GDM1 (cell line): ENCODE measurements at places on chromosomes 7 and 10.

DNA sequence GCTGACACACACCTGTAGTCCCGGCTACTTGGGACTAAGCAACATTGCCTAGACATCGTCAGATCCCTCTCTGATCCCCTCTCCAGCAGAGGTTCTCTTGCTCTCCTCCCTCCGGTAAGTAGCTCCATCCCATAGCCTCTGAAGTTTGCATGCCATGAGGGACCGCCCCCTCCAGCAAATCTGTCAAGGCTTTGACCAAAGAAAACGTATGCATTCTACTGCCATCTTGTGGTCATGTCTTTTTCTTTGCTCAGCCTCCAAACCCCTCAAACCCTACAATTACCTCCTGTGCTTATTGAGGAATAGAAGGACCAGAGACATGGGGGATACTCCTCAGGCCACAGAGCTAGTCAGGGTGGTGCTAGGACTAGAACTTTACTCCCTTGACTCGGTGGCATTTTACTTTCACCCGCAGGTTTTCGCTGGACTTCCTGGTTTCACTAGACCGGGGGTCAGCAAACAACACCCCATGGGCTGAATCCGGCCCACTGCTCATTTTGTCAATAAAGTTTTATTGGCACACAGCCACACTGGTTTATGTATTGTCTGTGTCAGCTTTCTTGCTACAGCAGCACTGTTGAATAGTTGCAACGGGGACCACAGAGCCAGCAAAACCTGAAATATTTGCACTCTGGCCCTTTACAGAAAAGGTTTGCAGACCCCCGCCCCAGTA, 202.6 kb upstream of the FOXK1 start:
- DNase-seq, result peak; percentile 41

DNA sequence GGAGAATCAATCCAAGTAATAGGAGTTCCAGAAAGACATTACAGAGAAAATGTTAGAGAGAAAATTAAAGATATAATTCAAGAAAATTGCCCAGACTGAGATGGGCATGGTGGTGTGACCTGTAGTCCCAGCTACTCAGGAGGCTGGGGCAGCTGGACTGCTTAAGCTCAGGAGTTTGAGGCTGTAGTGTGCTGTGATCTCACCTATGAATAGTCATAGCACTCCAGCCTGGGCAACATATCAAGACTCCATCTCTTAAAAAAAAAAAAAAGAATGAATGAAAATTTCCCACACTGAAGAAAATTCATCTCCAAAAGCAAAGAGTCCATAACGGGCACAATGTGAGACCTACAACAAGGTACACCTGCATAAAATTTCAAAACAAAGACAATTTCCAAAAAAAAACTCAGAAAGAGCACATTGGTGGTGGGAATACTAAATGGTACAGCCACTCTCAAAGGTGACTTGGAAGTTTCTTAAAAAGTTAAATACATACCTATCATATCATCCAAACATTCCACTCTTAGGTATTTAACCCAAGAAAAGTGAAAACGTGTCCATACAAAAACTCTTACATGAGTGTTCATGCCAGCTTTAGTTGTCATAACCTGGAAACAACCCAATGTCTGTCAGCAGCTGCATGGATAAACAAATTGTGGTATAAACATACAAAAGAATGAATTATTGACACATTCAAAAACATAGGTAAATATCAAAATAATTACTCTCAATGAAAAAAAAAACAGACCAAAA, 6.9 kb upstream of the RGS10 start:
- no peak for DNase-seq

DNA sequence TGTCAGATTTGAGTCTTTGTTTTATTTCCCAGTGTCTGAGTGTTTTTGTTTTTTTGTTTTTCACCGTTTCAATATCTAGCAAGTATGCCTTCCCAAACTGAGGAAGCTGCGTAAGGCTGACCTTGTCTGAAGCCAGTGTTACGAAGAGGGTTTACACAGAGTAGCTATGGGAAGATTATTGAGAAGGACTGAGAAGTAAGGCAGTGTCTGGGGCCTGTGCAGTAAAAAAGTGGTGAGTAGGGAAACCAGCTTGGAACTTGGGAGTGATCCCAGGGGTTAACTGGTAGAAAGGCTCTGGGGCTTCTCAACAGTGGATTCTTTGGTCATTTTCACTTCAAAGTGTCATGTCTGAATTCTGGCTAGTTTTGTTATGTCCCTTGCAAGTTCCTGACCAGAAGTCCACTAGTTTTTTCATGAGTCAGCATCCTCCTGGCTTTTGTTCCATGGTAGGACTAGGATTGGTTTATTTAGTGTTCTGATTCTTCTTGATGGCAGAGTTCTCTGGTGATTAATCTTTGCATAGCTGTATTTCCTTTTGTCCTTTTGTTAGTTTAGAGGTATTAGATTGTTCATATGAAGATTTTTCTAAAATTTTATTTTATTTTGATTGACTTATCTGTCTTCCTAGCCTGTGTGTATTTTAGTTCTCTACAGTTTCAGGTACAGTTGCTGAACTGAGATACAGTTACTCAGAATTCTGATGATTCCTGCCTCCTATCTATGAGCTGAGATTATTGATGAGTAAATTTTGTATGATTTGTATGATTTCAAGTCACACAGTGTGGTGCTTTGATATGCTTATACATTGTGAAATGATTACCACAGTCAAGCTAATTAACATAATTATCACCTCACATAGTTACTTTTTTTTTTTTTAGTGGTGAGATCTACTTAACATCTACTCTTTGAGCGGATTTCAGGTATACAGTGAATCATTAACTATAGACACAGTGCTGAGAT, 19.0 kb downstream of the GARS1 start:
- no peak for DNase-seq

DNA sequence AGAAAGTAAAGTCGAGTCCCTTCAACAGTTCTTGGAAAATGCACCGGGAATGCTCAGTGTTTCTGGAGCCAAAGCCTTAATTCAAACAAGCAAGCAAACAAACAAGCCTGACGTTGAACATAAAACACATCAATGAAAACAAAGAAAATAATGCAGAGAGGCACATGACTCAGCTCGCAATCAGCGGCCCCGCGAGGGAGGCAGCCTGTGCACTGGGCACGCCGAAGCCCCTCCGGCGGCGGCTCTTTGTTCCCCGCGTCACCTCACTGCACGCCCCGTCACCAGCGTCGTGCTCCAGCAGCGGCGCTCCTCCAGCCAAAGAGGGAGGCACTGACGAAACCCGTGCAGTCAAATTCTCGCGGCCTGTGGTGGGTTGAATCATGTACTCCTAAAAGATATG, 151.5 kb downstream of the DNAJB6 start:
- DNase-seq, result no peak

GRCh38 chr7:25455683-25456251, 227.5 kb upstream of the NPVF start:
- DNase-seq, result no peak

DNA sequence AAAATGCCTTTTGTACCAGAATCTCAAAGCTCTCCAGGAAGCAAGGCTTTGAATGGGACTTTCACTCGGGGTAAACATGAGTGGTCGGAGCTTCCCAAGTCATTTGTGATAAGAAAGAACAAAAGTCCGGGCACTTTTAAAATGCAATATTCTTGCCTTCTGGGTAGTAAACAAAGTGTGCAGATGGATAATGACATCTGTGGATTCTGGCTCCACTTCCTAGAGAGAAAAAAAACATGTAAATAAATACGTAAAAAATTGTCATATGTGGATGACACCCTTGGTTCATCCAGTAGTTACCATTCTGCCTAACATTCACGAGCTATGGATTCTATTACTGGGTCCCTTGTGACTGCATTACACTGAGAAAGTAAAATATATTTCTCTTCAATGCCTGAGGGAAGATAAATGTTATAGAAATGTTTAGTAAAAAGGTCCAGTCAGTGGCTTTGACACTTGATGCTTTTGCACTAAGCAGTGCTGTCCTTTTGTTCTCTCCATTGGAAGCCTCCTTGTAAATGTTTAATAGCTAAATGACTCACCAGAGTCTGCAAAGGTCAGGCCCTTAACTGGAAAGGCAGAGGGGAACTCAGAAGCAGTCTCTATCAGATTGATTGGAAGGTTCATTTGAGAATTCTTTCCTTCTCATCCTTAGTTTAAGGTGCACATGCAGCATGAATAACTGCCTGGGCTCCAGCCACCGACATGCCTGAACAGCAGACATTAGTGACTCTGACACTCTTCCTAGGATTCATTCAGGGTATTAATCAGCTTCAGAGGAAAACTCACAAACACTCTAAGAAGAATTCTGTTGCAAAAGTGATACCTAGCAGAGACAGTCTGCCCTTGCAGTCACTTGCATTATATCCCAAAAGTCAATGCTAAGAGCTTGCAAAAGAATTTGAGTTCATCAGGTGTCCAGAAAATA, 11.7 kb upstream of the EDRF1 start:
- DNase-seq, result no peak

DNA sequence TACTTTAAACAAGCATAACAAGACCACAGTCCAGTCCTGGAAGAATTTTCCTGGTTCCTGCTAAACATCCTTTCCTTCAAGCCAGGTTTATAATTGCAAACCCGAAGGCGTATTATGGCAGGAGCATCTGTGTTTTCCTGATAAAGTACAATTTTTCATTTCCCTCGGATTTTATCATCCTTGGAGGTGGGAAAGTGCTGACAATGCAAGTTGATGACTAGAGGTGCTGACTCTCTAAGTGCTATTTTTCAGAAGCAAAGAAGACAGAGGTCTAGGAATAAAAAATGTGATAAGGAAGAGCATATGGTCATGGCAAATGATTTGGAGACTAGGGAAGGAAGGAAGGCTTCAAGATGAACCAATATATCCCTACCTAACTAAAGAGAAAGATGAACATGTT, 703.2 kb upstream of the LRRN3 start:
- no peak for DNase-seq

GRCh38 chr7:140165422-140165821, 11.4 kb downstream of the KDM7A start:
- no peak for DNase-seq

DNA sequence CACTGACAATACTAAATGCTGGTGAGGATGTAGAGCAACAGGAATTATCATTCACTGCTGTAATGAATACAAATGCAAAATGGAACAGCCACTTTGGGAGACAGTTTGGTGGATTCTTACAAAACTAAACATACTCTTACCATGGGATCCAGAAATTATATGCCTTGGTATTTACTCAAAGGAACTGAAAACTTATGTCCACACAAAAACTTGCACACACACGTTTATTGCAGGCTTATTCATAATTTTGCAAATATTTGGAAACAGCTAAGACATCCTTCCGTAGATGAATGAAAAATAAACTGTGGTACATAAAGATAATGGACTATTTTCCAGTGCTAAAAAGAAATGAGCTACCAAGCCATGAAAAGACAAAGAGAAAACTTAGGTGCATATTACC, 69.6 kb downstream of the SEM1 start:
- no peak for DNase-seq

DNA sequence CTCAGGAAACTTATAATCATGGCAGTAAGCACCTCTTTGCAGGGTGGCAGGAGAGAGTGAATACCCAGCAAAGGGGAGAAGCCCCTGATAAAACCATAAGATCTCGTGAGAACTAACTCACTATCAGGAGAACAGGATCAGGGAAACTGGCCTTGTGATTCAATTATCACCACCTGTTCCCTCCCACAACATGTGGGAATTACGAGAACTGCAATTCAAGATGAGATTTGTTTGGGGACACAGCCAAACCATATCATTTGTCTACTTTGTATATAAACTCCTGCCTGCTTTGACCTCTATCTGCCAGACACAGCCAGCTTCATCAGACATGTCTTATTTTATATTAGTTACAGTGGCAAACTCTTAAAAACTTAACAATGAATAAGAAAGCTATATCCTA, 50.4 kb downstream of the ARMC3 start:
- DNase-seq, result no peak

DNA sequence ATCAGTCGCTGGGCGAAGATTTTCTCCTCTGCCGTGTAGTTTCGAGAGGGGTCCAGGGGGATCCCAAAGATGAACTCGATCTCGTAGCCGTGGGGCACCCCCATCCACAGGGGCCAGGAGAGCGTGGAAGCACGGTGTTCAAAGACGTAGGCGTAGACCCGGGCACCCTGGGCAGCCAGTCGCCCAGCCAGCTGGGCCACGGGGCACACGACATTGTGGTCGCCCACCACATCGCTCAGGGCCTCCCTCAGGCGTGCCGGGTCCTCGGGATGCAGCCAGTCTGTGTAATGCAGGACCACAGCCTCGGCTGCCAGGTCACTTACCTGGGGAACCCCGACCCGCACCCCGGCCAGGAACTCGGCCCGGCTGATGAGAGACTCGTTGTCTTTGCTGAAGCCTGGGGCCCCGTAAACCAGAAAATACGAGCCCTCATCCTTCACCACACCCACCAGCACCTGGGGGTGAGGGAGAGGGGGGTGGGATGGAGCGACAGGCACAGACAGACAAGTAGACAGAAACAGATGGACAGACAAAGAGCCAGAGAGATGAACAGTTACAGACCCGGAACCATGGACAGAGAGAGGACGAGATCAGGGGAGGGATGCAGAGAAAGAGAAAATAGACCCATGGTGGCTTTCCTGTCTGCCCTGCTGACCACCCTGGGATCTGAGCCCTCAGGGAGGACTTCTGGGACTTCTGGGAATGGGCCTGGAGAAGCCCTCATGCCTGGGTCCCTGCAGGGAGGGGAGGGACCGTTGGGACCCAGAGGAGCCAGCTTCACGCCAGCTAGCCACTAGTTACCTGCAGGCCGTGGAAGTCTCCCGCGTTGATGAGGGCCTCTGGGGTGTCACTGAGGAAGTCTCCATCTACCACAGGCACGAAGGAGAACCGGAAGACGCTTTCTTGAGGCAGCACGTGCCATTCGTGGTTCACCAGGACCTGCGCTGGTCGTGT, 3.0 kb downstream of the ACHE start:
- DNase-seq, result no peak

DNA sequence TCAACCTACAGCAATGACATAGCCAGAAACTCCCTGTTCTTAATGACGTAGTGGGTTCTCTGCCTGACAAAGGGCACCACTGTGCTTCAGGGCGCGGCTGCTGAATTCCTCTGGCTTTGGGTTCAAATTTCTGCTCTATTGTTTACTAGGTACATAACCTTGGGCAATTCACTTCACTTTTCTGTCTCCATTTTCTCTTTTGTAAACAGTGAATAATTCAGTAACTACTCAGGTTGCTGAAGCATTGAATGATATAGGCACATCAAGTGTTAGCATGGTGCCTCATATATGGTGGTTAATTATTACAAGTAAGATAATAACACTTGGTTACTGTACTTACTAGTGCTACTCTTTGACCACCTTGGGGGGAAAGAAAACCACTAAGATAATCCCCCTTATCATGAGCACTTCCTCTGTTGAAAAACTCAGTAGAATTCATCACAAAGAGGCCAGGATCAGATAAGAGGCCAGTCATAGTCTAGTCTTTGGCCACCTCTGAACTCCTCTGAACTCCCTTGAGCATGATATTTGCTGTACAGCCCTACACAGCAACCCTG, 92.0 kb upstream of the AHR start:
- no peak for DNase-seq

DNA sequence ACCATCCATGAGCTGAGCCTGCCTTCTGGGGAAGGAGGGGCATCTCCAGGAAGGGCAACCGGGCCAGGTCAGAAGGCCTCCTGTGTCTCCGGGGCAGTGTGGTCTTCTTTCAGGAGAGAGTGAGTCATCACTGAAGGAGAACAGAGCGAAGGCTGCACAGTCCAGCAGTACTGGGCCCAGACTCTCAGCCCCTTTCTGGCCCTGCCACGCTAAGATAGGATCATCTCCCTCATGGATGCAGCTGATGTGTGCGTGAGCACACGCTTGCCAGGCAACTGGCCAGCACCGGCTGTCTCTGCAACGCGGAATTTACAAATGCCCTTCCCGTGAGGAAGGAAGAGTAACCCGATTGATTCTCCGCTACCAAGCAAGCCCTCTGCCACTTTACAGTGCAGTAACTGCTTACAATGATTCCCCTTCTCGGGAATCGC, 328.2 kb downstream of the TNS3 start:
- no peak for DNase-seq

GRCh38 chr7:40101201-40101600, 33.2 kb downstream of the MPLKIP start:
- no peak for DNase-seq
